ENCODE measurements at places on chromosomes 3 and 15.

- no peak for DNase-seq
Measured at GRCh38 chr3:98233468-98233867, 30.6 kb upstream of the OR5H6 start.

- DNase-seq, result peak; percentile 4
Measured at GRCh38 chr3:27976933-27977332, 254.8 kb upstream of the EOMES start.

DNA sequence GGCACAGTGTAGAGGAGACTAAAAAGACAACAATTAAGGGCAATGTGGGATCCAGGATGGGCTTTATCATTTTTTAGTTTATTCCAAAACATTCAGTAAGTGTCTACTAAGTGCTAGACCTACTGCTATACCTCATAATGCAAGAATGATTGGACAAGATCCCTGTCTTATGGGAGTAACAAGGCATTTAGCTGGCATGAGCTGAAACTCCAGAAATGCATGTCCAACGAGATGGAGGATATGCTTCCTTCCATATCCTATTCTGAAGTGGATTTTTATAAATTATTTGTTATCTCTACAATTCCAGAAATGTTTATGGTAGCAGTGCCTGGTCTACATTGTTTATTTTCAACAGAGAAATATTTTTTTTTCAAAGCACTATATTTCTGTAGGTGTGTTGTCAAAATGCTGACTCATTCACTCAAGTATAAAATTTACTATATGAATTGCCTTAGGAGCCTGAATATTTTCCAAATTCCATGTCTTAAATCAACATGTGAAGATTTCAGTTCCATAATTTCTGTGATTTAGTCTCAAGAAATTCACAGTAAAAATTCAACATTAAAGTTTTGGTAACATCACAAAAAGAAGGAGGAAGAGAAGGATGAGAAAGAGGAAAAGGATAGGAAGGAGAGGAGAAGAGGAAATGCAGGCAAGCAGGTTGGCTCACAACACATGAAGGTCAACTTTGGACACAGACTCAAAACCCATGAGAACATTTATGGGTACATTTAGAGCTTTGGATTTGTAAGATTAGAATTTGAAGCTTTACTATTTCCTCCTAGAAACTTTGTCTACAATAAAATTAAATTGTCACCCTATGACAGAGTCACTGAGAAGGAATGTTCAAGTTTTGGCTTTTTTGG is 88.6 kb downstream of the P3H2 start:
- no peak for DNase-seq

GRCh38 chr3:179921500-179921899 is 115.2 kb downstream of the PEX5L start:
- no peak for DNase-seq

GRCh38 chr3:167493244-167493643 is 19.4 kb upstream of the SERPINI2 start:
- DNase-seq, result no peak
